GM12878 (cell line): ENCODE measurements at places on chromosomes 7 and 10. TPM values are rescaled to one million over a fixed set of nuclear protein-coding genes. Genes with fewer than 3 reads are reported as not detected.

The MMD2 gene
- total RNA-seq: not detected in 2 replicates

The CUBN gene
- 0.03 TPM in 1 of 2 replicates, not detected in the other for total RNA-seq

The NACAD gene
- not detected in 2 replicates for total RNA-seq

The EVX1 gene
- total RNA-seq: not detected in 2 replicates

The PIK3CG gene
- 7.1 and 8.0 TPM in 2 replicates for total RNA-seq

The IRF5 gene
- total RNA-seq: 74.6 and 74.9 TPM in 2 replicates

- no peak for DNase-seq
Measured at GRCh38 chr10:110500515-110500905, 2.8 kb downstream of the DUSP5 start.

- no peak for DNase-seq
Measured at GRCh38 chr10:6866757-6867156, 286.7 kb upstream of the PRKCQ start.

DNA sequence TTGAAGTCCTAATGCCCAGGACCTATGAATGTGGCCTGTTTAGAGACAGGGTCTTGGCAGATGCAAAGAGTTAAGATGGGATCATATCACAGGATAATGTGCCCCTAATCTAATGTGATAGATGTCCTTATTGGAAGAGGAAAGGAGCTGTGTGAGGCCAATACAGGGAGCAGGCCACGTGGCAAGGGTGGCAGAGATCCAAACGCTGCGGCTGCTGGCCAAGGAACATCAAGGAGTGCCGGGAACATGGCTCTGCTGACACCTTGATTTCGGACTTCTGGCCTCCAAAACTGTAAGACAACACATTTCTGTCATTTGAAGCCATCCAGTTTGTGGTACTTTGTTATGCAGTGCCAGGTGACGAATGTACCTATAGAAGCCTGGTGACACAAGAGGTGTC lies 37.7 kb upstream of the EZH2 start:
- DNase-seq: no peak

DNA sequence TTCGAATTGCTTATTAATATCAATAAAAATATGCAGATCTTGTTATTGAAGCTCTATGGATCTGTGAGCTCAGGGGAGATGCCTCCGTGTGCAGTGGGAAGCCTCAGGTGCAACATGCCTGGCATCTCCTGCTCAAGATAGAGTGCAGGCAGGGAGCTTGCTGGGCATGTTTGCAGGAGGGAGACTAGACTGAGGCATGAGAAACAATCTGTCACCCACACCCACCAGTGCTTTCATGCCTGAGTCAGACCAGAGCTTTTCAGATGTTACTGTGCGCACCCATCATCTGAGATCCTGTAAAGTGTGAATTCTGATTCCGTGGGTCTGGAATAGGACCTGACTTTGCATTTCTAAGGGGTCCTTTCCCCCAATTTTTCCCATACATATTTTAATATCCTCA lies 62.0 kb downstream of the ZNF33B start:
- DNase-seq: no peak

- no peak for DNase-seq
Measured at GRCh38 chr7:24025094-24025493, 258.9 kb upstream of the NPY start.

DNA sequence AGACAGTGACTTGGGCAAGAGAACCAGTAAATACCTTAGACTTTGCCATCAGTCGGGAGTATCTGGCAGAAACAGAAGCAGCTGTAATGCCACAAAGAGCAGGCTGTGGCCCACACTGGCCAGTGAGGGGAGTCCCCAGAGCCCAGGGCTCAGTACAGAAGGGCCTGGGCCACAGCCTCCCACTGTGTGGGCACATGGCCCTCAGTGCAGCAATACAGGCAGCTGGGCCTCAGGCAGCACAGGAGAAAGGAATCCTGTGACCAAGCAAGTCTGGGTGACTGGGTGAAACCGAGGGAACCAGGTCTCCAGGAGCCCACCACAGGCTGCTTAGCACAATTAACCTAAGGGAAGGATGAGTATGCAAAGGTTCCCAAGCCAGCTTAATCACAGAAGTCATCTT lies 14.0 kb downstream of the WDR91 start:
- DNase-seq: no peak

DNA sequence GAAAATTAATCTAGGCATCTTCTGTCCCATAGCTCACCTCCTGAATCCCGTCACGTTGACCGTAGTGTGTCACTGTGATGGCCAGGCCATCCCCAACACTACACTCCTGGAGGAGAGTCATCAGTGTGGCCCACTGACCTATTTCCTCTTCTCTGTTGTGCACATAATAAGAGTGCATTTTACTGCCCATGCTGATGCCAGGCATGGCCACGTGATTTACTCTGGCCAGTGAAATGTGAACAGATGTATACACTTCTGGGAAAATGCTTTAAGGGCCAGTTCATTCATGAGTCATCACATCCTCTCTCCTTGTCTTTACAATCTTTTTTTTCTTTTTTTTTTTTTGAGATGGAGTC lies 101.9 kb upstream of the PIP4K2A start:
- no peak for DNase-seq

- no peak for DNase-seq
Measured at GRCh38 chr7:2256306-2257045, 14.4 kb downstream of the NUDT1 start.

GRCh38 chr10:88383276-88383675 lies 199.8 kb downstream of the RNLS start:
- DNase-seq: no peak

- DNase-seq: no peak
Measured at GRCh38 chr10:120105001-120105400, 212.5 kb downstream of the SEC23IP start.

DNA sequence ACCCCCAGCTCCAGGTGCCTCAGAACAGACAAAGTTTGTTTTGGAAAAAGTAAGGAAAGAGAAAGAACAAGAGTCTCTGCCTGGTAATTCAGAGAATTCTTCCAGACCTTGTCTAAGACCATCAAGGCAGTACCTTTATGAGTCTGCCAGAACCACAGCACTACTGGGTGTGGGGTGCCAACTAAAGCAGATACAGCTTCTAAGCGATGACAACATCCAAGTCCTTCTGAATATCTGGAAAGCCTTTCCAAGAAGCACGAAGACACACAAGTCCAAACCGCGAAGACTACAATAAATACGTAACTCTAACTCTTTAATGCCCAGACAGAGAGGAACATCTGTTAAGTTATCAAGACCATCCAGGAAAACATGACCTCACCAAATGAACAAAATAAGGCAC lies 94.3 kb downstream of the SIRT1 start:
- DNase-seq: no peak

DNA sequence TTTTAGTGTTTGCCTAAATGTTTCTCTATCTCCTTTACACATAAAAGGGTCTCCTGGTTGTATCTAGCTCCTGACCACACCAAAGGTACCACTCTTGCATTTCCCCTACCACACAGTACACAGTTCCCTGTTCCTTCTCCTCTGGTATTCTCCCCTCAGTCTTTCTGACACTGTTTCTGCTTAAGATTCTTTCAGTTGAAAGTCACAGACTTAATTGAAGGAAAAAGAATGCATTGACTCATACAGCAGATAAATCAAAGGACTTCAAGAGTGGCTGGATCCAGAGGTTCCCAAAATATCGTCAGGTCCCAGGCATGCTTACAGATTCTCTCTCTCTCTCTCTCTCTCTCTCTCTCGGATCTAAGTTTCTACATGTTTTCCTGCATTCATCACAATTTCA lies 185.6 kb upstream of the LRGUK start:
- no peak for DNase-seq

DNA sequence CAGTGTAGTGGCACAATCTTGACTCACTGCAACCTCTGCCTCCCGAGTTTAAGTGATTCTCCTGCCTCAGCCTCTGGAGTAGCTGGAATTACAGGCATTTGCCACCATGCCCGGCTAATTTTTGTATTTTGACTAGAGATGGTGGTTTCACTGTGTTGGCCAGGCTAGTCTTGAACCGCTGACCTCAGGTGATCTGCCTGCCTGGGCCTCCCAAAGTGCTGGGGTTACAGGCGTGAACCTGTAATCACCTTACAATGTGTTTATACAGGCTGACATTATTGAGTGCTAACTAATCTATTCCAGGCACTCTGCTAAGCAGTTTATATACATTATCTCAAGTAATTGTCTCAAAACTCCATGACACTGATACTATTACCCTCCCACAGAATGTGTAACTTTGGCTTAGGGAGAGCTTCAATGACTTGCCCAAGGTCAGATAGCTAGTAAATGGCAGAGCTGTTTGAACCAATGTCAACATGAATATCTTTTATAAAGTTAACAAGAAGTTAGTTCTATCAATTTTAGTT lies 36.8 kb downstream of the KIFBP start:
- DNase-seq: no peak

- no peak for DNase-seq
Measured at GRCh38 chr7:55063633-55064032, 44.8 kb downstream of the EGFR start.

- no peak for DNase-seq
Measured at GRCh38 chr7:47521816-47522561, 59.9 kb downstream of the TNS3 start.

GRCh38 chr10:44233561-44234482 lies 151.1 kb downstream of the CXCL12 start:
- no peak for DNase-seq

- no peak for DNase-seq
Measured at GRCh38 chr10:125592897-125593296, 90.1 kb downstream of the TEX36 start.

- DNase-seq: no peak
Measured at GRCh38 chr10:76459016-76459730, 1027.7 kb downstream of the LRMDA start.

DNA sequence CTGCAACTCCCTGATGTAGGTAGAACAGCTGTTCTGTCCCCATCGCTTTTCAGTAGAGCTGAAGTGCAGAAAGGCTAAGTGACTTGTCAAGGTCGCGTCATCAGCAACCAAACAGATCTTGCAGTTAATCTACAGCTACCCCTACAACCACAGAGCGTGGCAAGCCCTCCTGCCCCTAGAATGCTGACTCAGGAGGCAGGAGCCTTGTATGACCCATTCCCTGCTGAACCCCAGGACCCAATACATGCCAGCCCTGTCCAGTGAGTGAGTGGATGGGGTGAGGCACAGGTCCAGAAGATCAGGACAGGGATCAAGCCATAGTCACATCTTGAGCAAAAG lies 26.6 kb upstream of the GJD4 start:
- no peak for DNase-seq

DNA sequence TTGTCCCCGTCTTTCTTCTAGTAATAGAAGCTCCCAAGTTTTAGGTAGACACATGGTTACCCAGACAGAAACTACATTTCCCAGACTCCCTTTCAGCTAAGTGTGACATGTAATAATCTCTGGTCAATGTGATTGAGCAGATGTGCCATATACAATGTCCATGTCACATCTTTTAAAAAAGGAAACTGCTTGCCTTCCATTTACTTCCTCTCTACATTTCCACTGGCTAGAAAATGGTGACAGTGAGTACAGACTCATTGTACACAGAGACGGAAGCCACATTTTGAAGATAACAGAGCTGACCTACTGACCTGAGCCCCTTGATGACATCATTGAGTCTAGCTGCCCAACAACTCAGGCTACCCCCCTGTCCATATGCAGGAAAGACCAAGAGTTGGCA lies 21.3 kb downstream of the ZC3HAV1 start:
- no peak for DNase-seq

GRCh38 chr7:78370936-78371335 lies 572.4 kb downstream of the PHTF2 start:
- DNase-seq: no peak

GRCh38 chr10:127216786-127217185 lies 20.4 kb upstream of the INSYN2A start:
- no peak for DNase-seq

- no peak for DNase-seq
Measured at GRCh38 chr10:32374605-32375004, 27.6 kb upstream of the EPC1 start.
